Panc1 (cell line): ENCODE measurements at places on chromosomes 1 and 21. TPM values are rescaled to one million over a fixed set of nuclear protein-coding genes. Genes with fewer than 3 reads are reported as not detected.

DNA sequence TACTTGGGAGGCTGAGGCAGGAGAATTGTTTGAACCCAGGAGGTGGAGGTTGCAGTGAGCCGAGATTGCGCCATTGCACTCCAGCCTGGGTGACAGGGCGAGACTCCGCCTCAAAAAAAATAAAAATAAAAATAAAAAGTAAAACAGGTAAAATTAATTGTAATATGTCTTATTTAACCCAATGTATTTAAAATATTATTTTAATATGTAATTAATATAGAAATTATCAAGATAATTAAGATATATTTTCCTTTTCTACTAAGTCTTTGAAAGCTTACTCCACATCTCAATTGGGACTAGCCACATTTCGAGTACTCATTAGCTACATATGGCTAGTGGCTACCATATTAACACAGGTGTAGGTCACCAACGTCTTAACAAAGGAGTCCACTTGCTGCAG, 61.6 kb upstream of the IPO9 start:
- no peaks in the 10 kb centered on the region for H3K27me3 ChIP-seq
- H3K36me3 ChIP-seq: no peaks in the 10 kb centered on the region
- DNase-seq: no peak
- no peak overlapping the region for H3K27ac ChIP-seq
- no peaks in the 10 kb centered on the region for H3K4me1 ChIP-seq

DNA sequence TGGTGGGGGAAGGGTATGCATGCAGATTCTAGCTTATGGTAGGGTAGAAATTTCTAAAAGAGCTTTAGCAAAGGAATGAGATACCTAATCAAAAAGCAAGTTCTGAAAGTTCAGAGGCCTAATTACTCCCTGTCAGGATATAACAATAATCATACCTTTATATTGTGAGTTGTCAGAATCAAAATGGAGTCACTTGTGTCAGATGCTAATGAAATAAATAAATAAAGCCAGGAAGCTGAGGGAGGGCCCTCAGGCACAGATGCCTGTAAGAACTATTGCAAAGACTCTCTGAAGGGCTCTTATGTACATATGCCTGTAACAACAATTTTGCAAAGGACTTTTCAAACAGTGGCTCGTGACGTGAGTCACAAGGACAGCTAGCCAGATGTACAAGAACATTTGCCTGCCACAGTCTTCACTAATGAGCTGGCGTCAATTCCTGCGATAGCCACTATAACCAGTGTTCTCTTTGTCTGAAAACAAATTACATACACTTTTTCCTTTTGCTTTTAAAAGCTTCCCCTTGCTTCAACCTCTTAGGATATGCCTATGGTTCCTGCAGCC, 27.4 kb upstream of the DNASE2B start:
- no peak overlapping the region for H3K4me3 ChIP-seq
- H3K4me1 ChIP-seq: peaks cover 3% of the 10 kb centered on the region
- H3K27me3 ChIP-seq: no peaks in the 10 kb centered on the region
- no peaks in the 10 kb centered on the region for H3K36me3 ChIP-seq

DNA sequence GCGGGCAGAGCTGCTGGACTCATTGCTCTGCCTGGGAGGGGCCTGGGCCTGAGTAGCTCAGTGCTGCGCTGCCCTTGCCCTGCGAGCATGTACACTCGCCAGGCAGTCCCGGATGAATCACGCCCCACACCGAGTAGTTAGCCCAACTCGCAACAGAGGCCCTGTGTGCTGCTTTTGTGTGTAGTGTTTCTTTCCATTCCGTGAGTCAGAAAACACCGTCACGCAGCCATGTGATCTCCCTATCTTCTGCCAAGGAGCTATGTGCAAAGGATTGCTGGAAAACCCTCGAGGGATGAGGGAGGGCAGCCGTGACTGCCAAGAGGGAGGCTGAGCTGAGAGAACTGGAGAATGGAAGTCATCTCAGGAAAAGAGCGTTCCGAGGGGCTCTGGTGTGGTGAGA, 37.3 kb downstream of the NENF start:
- H3K27me3 ChIP-seq: no peaks in the 10 kb centered on the region
- H3K36me3 ChIP-seq: no peaks in the 10 kb centered on the region
- H3K27ac ChIP-seq: peak overlapping the region; percentile 45; the same call in 1 of the 2 replicates
- H3K4me3 ChIP-seq: no peak overlapping the region
- no peak for DNase-seq

GRCh38 chr1:228146417-228147150, 3.1 kb upstream of the GJC2 start:
- no peaks in the 10 kb centered on the region for H3K27me3 ChIP-seq
- no peak overlapping the region for H3K27ac ChIP-seq
- H3K4me3 ChIP-seq: no peak overlapping the region
- H3K36me3 ChIP-seq: no peaks in the 10 kb centered on the region; the same call in 1 of the 2 replicates

- no peak overlapping the region for H3K27ac ChIP-seq
- no peaks in the 10 kb centered on the region; the same call in 1 of the 2 replicates for H3K36me3 ChIP-seq
- no peak for DNase-seq
- H3K4me3 ChIP-seq: no peak overlapping the region
Observed at GRCh38 chr1:3902571-3903091, 2.6 kb upstream of the C1orf174 start.

DNA sequence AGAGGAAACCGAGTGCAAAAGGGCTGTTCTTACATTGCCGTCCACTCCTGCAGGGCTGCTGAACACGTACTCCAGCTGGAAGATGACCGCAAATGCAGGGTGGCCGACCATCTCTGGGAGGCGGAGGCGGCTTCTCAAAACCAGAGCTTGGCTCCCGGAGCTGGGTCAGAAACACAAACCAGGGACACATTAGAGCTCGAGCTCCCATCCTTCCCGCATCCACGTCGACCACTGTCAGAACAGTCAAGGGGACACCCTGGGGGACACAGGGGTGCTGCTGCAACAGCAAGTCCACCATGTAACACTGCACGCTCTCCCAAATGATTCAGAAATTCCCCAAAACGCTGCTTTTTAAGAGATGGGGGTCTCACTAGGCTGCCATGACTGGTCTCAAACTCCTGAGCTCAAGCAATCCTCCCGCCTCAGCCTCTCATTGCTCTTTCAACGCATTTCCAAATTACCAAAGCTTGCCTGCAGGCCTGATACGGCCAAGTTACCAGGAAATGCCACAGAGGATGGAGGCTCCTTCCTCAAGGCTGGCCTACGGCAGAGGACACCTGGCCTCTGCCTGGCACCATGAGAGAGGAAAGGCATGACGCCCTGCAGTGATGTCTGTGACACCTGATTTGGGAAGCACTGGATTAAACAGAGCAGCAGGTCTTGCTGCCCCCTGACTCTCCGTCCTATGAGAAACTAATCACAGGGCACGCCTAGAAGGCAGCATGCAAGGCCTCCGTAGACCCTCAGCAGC, 45.0 kb downstream of the NPHP4 start:
- no peak overlapping the region for H3K4me3 ChIP-seq
- H3K36me3 ChIP-seq: no peaks in the 10 kb centered on the region
- no peak for DNase-seq
- H3K27me3 ChIP-seq: no peaks in the 10 kb centered on the region
- H3K27ac ChIP-seq: no peak overlapping the region

- H3K36me3 ChIP-seq: no peaks in the 10 kb centered on the region
- peak overlapping the region; percentile 67; the same call in 1 of the 2 replicates for H3K27ac ChIP-seq
- no peak for DNase-seq
Observed at GRCh38 chr1:27660300-27660835, 11.6 kb downstream of the IFI6 start.

- no peaks in the 10 kb centered on the region for H3K36me3 ChIP-seq
- H3K27me3 ChIP-seq: peaks cover 17% of the 10 kb centered on the region
- no peaks in the 10 kb centered on the region for H3K4me1 ChIP-seq
- no peak for DNase-seq
Observed at GRCh38 chr1:86207323-86207722, 50.8 kb upstream of the COL24A1 start.

The BARHL2 gene
- not detected for total RNA-seq

The ALX3 gene
- not detected for total RNA-seq

The SPATA45 gene
- not detected for total RNA-seq
